ENCODE measurements at places on chromosomes 3 and 15.

DNA sequence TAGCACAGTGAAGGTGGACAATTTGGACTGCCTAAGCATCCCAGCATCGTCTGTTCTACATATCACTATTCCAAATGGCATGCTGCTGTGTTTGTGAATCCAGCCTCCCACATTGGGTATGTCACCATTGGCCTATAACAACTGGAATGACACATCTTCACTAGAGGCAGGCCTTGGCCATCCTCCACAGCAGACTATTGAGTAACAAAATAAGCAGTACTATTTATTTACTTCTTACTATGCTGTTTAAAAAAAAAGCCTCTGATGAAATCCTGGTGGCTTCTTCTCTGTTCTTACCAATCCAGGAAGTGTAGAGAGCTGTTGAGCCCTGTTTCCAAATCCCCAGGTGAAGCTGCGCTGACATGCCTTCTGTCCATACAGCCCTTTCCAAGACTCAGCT lies 30.6 kb upstream of the CERS3 start:
- DNase-seq = no peak

GRCh38 chr3:187919544-187919943 lies 174.3 kb upstream of the BCL6 start:
- DNase-seq = no peak

GRCh38 chr3:127226946-127227842 lies 34.3 kb downstream of the PRR23E start:
- no peak for DNase-seq

DNA sequence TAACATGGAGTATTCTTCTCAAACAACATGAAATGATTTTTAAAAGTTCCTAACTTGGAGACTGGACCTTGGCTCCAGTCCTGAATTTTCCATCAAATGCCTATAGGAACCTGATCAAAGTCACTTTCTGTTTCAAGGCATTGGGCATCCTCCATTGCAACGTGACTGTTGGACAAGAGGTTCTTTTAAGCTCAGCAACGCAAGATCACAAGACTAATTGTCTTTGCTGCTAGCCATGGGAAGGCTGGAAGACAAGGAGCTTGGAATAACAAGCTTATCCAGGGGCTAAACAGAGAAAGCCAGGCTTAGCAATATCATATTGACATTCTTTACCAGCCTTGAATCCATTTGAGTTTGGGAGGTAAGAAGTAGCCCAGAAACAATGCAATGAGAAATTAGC lies 48.3 kb downstream of the SST start:
- DNase-seq = no peak

DNA sequence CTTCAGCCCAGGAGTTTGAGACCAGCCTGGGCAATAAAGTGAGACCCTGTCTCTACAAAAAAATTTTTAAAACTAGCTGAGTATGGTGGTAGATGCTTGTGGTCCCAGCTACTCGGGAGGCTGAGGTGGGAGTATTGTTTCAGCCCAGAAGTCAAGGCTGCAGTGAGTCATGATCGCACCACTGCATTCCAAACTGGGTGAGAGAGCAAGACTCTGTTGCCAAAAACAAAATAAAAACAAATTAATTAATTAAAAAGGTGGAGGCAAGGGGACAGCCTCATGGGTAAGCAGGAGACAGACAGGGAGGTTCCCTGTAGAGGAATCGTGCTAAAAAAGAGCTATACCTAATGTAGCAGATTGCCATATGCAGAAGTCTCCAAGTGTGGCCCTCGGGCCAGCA lies 12.6 kb downstream of the HAPLN3 start:
- no peak for DNase-seq

DNA sequence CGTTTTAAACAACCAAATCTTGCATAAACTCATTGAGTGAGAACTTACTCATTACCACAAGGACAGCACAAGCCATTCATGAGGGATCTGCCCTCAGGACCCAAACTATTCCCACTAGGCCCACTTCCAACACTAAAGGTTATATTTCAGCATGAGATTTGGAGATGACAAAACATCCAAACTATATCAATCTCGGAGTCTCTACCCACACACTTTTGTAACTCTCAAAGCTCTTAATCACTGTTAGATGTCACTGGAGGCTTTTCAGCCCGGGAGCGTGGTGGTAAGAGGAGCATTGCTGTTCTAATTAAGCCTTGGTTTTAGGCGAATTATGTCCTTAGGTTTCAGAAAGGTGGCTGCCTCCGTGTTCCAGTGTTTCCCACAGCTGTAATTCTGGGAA lies 86.3 kb downstream of the CNTN6 start:
- DNase-seq = no peak

- DNase-seq = no peak
Measured at GRCh38 chr3:18153571-18154173, 271.5 kb downstream of the SATB1 start.

GRCh38 chr15:81301385-81301784 lies 22.6 kb downstream of the STARD5 start:
- DNase-seq = no peak

- no peak for DNase-seq
Measured at GRCh38 chr3:98592345-98592935, 971 bp downstream of the CPOX start.

- DNase-seq = no peak
Measured at GRCh38 chr3:142779591-142779990, 55.8 kb downstream of the TRPC1 start.

DNA sequence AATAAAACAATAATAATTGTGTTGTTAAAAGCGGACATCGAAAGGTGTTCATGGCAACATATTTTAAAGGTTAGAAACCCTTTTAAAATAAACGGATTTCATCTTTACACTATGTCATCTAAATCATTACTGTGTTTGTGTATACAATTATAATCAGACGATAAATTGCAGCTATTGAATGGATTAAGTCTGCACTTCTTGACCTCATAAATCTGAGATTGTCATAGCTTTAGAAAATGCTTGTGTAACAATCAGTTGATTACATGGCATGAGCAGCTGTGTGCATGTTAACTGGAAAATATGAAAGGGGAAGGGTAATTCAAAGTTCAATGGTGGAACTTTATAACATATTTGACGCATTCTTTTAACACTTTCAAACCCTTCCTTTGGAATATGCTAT lies 152.4 kb upstream of the MDFIC2 start:
- DNase-seq = no peak

DNA sequence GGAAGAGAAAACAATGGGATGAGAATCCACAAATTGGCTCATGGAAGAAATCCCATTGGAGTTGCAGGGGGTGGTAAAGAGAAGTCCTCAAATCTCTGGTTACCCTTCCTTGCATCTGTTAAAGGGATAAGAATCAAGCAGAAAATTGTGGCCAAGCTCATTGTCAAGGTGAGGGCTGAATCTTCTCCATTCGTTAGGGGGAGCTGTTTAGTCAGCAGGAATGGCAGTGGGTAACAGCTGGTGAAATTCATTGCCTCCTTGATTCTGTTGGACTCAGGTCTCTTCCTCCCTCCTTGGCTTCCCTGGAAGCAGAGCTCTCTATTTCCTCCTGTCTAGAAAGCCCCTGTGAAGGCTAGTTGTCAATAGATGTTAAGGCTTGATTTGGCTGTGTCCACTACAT lies 343.1 kb upstream of the SEMA6D start:
- DNase-seq = no peak

GRCh38 chr3:18444595-18445400 lies 19.7 kb upstream of the SATB1 start:
- DNase-seq = peak; percentile 82

- DNase-seq = no peak
Measured at GRCh38 chr3:187822402-187822801, 77.1 kb upstream of the BCL6 start.

- DNase-seq = no peak
Measured at GRCh38 chr15:61530769-61531168, 301.7 kb upstream of the RORA start.

DNA sequence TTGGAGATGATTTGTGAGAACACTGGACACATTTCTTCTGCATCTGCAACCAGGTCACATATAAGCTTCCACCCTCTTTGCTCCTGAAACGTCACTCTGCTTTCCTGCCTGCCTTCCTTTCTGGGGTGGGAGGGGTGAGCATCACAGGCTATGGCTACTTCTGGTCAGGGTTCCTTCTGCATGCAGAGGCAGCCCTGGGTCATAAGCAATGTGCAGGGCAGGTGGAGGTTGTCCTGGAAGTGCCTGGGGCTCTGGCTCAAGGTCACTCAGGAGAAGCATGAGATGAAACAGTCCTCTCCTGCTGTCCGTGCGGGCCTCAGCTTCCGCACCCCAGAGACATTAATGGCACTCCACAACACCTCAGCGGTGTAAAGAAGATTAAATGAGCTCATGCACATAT lies 15.1 kb downstream of the SLC6A20 start:
- DNase-seq = no peak

DNA sequence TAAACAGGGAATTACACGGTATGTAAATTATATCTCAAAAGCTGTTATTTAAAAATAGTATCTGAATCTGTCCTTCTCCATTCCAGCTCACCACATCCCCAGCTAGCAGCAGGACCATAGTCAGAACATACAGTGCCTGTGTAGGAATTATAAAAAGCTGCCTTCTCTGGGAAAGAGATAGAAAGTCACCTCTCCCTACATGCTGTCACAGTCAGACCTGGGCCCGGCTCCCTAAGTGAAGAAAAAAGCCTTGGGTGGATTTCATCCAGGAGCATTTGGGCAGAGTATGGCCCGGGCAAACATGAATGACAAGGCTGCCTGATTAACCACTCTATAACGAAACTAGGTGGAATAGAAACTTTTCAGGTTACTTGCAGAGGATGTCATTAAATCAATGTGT lies 144.1 kb downstream of the CNTN3 start:
- DNase-seq = no peak

DNA sequence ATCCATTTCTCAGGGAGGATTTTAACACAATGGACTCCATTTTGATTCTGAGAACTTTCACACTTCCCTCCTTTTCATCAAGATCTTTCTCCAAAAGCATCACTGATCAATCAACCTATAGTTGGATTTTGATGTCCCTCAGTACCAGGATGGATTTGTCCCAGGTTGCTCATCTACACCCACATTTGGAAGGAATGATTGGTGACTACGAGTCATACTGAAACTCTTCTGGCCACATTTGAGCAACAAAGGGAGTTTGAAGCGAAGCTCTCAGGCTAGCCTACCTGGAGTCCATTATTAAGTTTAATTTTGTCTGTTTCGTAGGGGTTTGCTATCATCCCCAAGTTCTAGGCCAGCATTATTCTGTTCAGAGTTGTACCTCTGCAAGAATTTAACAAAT lies 31.3 kb upstream of the ATP8B4 start:
- DNase-seq = no peak

GRCh38 chr15:48046813-48047438 lies 73.9 kb upstream of the SLC24A5 start:
- DNase-seq = no peak

DNA sequence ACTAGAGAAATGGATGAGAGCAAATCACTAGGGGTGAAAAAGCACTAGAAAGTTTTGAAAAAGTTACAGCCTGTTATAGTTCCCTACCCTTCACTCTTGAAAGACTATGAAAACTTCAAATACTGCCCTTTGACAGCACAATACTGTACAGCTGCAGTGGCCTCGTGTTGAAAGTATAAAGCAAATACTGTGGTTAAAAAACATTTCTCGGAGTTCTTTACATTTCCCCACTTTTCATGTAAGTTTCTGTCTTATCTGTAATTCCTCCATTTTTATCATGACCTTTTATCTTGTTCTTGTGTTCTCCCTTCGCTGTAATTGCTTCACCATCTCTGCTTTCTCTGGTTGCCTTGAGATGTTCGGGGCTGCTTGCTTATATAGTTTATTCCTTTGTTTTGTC lies 423.8 kb upstream of the CFAP20DC start:
- no peak for DNase-seq

DNA sequence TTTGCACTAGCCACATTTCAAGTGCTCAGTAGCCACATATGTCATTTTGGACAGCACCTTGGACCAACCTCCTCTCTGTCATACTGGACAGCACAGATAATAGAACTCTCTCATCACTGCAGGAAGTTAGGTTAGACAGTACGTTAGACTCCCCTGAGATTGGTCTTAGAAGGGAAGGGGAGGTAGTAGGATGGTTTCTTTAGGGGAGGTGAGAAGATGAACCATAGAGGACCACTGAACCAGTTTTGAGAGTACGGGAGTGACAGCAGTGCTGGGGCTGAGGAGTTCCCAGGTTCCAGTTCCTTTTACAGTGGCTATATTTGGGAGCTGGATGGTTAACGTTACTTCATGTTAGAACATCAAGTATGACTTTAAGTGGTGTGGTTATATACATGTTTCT lies 7.8 kb downstream of the LRCH3 start:
- DNase-seq = no peak

GRCh38 chr3:140176526-140176925 lies 241.5 kb downstream of the CLSTN2 start:
- no peak for DNase-seq

DNA sequence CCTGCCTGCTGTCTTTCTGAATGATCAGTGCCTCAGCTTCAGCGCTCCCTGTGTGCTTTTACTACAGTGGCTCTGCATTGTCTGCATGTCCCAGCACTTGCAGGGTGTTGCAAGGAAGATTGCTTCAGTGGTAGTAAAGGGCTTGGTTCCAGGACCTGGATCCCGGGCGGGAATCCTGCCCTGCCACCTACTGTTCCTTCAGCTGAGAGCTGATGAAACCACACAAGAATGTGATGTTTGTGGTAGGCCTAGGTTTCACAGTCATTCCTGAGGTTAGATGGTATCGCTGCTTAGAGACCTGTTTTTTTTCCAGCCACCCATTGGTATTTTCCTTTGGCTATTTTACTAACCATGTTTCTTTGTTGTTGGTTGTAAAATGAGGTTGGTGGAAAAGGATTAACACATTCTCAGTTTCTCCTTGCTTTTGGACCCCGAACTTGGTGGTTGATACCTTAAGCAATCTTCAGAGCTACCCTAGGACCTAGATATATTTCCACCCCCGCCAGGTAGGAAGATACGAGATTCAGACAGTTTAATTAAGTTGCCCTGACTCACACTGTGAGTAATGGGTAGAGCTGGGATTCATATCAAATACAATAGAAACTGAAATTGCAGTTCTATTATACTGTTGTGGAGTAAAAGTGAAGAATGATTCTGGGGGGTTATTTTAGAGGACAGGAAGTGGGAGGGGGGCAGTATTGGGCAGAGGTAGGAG lies 11.4 kb downstream of the GPR87 start:
- no peak for DNase-seq

DNA sequence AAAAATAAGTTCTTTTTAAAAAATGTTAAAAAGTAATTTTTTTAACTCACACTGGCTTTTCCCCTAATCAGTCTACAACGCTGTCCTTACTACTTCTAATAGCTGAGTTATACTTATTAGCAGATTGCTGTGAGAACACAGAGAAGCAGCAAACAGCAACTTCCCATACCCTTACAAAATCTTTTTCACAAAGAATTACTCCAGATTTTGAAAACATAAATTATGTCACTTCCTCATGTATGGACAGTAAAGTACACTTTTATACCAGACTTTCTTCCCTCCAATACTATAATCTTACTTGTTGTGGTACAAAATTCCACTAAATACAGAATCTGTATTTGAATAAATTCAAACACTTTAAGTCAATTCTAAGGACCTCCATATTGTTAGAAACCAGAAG lies 2.1 kb downstream of the PHC3 start:
- no peak for DNase-seq

DNA sequence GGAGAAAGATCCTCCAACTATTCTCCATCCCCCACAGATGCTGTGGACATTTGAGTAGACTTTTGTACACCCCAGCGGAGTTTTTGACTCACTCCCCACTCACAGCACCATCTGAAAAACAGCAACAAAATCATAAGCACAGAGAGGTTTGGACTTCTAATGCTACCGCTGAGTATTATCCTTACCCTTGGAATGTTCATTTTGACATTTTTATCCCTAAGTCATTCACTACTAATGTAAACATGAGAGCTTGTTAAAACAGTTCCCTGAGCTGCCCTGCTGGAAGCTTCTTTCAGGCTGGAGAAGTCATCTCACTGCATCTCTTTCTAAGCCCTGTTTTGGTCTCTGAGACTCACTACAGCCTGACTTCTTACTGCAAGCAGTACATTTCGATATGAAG lies 1045.9 kb downstream of the MCTP2 start:
- no peak for DNase-seq

Measured in CD4-positive, alpha-beta T cell treated with Interleukin-15 for 1 hour (primary cell).